ENCODE measurements at places on chromosomes 4 and X.

DNA sequence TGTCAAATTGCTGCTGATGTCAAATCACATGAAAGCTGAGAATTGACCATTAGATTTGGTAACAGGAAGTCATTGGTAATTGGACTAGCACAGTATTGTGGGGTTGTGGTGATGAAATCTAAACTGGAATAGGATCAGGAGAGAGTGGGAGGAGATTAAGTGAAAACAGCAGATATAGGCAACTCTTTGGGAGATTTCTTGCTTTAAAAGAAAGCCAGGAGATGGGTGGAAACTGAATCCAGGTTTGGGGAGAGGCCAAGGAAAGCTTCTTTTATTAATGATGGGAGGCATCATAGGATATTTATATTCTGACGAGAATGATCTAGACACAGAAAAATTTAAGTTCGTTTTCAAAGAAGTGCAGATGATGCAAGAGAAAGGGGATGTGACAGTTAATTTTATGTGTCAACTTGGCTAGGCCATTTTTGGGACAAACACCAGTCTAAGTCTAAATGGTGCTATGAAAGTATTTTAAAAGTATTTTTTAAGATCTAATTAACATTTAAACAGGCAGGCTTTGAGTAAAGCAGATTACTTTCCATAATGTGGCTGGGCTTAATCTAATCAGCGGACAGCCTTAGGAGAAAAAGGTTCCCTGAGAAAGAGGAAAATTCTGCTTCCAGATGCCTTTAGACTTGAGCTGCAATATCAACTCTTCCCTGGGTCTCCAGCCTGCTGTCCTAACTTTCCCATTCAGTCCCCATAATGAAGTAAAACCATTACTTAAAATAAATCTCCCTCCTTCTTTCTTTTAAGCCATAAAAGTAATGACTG, 24.7 kb downstream of the SEC24D start:
- DNase-seq = no peak

- DNase-seq = no peak
Measured at GRCh38 chr4:132651196-132651595, 497.9 kb upstream of the PCDH10 start.

DNA sequence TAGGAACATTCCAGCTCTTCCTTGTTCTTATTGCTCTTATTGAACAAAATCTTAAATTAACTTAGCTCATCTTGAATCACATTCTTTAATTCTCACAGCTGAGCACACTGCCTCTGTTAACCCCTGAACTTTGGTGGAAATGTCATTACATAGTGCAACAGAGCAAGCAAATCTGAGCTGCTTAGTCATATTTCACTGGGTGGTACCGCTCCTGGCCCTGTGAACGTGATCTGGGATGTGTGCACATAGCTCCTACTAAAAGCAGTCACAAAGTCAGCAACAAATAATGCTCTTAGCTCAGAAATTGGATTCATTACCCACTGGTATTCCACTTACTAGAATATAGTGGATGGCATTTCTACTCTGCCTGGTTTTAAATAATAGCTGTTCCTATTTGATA, 27.9 kb downstream of the ARHGEF6 start:
- DNase-seq = no peak

DNA sequence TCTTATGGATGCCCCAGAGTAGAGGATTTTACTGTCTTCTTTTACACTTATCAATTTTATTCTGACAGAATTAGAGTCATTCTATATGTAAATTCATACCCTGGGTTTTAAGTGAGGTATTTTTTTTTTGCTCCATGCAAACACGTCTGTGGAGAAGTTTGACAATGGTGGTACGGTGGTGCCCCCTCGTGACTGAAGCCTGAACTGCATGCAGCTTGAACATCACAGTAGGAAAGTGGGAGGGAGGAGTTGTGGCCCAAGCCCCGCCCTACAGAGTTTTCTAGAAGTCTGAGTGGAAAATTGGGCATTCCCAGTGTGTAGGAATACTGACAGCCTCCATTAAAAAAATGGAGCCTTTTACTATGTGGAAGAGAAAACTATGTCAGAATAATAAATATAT, 73.3 kb upstream of the RAB40AL start:
- peak; percentile 77 for DNase-seq

DNA sequence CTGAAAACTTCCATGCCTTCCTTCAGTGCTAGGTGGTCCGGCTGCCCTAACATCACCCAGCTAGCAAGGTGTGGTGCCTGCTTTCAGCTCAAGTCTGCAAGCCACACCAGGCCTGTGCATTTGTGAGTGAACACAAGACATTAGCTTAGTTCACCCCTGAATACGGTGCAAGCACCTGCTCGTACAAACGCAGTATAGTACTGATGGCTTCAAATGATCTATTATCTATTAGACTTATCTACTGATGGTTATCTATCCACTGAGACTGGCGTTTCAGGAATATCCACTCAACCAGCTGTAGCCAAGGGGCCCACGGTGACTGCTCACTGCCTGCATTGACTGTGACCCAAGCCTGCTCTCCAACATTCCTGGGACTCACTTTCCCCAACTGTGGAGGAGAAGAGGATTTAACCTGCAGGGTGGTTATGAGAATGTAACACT, 155.9 kb downstream of the SHOX start:
- DNase-seq = no peak

DNA sequence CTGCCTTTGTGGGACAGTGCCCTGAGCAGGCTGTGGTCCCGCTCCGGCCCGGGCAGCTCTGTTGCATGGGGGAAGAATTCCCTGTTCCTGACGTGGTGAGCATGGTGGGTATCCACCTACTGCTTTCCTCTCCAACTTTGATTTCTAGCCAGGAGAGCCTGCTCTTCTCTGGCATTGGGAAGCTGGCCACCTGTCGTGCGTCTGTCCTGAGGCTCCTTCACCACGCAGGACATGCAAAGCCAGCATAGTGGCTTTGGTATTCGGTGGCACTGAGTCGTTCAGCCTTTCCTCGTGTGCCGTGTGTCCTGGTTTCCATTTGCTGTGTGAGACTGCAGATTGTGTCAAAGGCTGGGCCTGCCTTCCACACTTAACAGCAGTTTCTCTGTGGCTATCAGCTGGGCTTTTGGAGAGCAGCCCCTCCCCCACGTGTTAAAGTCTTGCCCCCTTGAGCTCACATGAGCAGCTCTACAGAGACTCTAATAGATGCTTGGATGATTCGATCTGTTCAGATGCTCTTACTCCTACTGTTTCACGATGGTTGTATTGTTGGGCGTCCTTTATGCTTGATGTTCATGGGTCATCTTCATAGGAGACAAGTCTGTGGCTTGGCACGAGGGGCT, 46.3 kb upstream of the CLCN4 start:
- no peak for DNase-seq

- no peak for DNase-seq
Measured at GRCh38 chr4:108556588-108557200, 63.7 kb upstream of the RPL34 start.

All from naive thymus-derived CD4-positive, alpha-beta T cell (primary cell).